ENCODE measurements at places on chromosomes 5 and 9.

DNA sequence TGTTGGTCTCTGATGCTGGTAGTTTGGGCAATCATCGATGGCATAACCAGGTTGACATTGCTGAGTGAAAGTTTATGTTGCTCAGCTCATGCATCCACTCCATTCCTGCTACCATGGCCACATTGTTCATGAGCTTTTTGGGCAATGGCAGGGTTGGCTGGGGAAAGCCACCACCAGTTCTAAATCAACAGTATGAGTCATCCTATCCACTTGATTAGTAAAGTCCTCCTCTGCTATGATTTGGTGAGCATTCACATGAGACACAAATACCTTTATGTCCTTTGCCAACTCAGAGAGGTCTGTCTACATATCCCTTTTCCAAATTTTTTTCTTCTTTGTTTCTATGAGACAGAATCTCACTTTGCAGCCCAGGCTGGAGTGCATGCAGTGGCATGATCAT lies 129.7 kb upstream of the FBN2 start:
- DNase-seq: no peak

- no peak for DNase-seq
These were observed 95.2 kb downstream of the MVB12B start for GRCh38 chr9:126421567-126422428.

GRCh38 chr9:88358723-88359122 lies 29.5 kb upstream of the SPIN1 start:
- no peak for DNase-seq

GRCh38 chr9:23590276-23591000 lies 235.6 kb downstream of the ELAVL2 start:
- no peak for DNase-seq

DNA sequence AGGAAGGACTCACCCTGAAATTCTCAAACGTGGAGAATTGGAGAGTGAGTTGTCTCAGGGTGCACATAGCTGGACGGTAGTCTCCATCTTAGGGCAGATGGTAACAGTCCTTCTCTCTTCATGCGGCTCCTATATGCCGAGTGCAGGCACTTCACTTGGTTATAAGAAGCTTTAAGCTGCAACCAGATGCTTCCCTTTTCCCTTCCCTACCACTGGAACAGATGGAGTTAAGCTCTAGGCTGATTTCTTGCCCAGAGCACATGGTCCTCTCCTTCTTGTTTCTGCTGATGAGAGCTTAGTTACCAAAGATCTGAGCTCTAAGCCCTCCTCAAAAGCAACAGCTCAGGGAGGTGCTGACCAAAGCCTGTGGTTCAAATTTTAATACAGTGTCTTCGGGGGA lies 355.7 kb downstream of the ARHGEF28 start:
- no peak for DNase-seq

DNA sequence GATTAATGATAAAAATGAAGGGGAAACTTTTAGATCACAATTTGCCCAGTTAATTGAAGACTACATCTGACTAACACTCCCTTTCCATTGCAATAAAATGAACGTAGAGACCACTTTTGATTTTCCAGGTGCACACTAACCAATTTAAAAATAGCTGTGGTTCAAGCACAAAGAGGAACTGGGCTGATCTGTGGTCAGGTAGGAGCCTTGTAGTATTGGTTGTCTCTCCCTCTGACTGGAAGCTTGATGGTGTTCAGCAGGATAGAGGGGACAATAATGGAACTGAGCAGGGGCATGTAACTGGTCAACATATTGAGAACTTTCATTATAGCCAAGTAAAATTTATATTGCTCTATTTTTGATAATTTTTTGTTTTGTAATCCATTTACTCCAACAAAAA lies 886.8 kb upstream of the SEMA6A start:
- no peak for DNase-seq

DNA sequence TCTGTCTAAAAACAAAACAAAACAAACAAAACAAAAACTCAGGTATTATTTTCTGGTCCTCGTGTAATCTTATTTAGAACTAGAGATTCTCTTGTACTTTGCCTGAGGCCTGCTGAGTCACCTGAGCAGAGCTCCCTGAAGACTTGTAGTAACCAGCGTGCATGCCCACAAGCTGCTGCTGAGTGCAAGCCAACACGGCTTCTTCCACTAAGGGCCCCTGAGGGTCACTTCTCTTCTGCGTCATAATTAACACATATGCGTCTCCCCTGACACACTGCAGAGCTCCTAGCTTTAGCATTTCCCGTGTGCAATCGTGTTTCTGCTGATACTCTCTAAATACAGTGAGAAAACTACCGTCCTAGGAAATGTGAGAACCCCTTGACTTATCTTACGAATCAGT lies 10.9 kb upstream of the NDFIP1 start:
- DNase-seq: no peak

DNA sequence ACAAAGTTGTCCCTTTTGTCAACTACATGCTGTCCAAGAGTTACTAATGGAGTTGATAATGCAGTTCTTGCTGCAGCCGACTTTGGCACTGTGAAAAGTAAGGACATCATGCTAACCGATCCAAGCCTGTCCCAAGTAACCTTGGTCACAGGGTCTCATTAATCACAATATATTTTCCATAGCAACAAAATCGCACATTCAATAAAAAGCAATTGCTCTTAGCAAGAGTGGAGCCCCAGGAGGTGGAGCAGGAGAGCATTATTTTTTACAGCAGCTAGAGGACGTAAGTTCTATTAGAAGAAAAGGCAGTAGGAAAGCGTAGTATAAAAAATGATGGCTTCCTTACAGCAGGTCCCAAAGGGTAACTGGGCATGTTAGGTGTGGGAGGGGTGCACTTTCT lies 570.3 kb downstream of the EBF1 start:
- no peak for DNase-seq

- DNase-seq: no peak
These were observed 136.4 kb downstream of the MCTP1 start for GRCh38 chr5:95148453-95148852.

DNA sequence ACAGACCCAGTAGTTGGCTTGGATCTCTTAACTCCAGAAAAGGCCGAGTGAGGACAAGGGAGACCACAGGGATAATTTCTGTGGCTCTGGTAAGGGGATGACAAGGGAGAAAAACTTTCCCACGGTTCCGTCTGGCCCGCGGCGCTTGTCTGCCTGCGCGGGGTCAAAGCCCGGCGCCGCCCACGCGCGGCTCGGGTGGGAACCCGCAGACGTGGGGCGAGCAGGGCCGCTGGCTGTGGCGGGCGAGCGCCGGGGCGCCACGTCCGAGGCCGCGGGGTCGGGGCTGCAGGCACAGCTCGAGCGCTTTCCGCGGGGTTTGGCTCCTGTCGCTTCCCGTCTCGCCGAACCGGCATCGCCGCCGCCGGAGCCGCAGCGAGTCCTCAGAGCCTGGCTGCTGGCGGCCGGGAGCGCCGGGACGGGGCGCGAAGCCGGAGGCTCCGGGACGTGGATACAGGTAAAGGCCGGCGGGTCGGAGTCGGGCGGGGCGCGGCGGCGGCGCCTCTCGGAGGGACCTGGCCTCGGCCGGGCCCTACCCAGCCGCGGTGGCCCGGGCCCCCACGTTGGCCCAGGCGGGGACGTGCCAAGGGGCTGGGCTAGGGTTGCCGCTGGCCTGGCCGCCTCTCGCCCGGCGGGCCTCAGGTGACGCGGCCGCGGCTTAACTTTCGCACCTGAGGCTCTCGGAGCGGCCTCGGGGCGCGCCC lies at the start of gene RNF180:
TSS of gene RNF180 (plus strand) at position 344 of the 701 bp plus-strand sequence. CDS start 34,965 bp downstream, outside the sequence.
- DNase-seq: no peak

DNA sequence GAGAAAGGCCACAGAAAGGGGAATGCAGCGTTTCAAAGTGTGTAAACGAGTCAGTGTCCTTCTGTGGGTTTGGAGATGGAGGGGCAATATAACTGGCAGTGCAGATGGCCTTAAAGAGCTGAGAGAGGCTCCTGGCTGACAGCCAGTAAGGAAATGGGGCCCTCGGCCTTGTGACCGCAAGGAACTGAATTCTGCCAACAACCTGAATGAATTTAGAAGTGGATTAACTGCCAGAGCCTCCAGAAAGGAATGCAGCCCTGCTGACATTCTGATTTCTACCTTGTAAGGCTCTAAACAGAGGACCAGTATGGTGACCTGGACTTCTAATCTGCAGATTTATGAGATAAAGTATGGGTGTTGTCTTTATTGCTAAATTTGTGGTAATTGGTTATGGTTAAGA lies 17.5 kb upstream of the NREP start:
- no peak for DNase-seq

- no peak for DNase-seq
These were observed 356.4 kb upstream of the GRAMD2B start for GRCh38 chr5:126066836-126067235.
